Natural killer cell treated with Interleukin-12 subunit alpha and Interleukin-12 subunit beta and Interleukin-15 and Interleukin-18, amount 100 ng/mL, for 72 hours (primary cell): ENCODE measurements at places on chromosomes 11 and 22. TPM values are rescaled to one million over a fixed set of nuclear protein-coding genes. Genes with fewer than 3 reads are reported as not detected.

TUB gene
- total RNA-seq = not detected

DNA sequence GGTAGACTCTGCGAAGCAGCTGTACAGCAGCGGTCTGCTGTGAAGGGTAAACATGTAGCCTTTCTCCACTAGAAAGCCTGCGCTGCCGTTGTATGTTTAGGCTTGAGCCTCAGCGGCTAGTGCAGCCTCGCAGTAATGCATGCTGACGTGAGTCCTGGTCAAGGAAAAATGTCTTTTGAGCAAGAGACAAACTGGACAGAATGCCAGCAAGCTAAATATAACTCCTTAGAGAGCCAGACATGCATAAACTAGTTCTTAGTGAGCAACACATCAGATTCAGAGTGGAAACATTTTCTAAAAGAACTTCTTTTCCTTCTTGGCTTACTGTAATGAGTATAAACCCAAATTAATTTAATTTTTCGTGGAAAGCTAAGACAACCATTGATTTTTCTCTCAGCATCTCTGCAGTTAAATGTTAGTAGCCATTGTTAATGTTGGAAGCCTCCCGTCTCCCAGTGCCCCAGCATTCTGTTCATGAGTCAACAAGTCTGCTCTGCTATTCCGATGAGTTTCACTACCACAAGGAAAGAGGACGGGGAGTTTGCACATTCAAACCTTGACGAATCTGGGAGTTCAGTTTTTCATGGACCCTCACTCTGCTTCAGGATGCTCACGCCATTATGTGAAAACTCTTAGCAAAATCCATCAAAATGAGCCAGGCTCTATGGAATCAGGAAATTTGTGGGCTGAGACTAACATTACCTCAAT is 51.4 kb downstream of the JAM3 start:
- no peak overlapping the region for H3K27ac ChIP-seq
- DNase-seq = no peak
- H3K4me1 ChIP-seq = peaks cover 7% of the 10 kb centered on the region
- no peak overlapping the region for H3K4me3 ChIP-seq
- peaks cover 35% of the 10 kb centered on the region for H3K27me3 ChIP-seq
- no peaks in the 10 kb centered on the region for H3K36me3 ChIP-seq

- H3K4me3 ChIP-seq = no peak overlapping the region
Measured at GRCh38 chr11:35794333-35794732, 131.8 kb downstream of the TRIM44 start.

PLAAT5 gene
- total RNA-seq = 0.36 TPM

GRCh38 chr11:114082415-114082748 is 22.9 kb downstream of the ZBTB16 start:
- peak overlapping the region; percentile 47 for H3K27ac ChIP-seq
- peaks cover 90% of the 10 kb centered on the region for H3K4me1 ChIP-seq
- no peaks in the 10 kb centered on the region for H3K36me3 ChIP-seq
- H3K4me3 ChIP-seq = peak overlapping the region; percentile 54
- DNase-seq = no peak
- H3K27me3 ChIP-seq = no peaks in the 10 kb centered on the region

DNA sequence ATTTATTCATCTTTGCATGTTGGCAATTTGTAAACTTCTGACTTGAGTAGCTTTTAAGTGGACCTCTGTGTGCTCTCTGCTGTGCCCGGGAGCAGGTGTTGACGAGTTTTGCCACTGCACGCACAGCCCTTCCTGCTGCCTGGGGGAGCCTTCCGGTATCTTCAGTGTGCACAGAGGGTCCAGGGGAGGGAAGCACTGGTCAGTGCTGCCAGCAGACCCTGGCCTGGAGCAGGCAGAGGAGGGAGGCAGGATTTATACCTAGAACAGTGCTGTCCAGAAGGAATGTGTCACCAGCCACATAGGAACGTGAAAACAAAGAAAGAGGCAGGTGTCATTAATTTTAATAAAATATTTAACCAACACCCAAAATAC is 403.6 kb downstream of the TBC1D22A start:
- H3K4me1 ChIP-seq = peaks cover 2% of the 10 kb centered on the region
- H3K27me3 ChIP-seq = no peaks in the 10 kb centered on the region
- no peak overlapping the region for H3K27ac ChIP-seq

DNA sequence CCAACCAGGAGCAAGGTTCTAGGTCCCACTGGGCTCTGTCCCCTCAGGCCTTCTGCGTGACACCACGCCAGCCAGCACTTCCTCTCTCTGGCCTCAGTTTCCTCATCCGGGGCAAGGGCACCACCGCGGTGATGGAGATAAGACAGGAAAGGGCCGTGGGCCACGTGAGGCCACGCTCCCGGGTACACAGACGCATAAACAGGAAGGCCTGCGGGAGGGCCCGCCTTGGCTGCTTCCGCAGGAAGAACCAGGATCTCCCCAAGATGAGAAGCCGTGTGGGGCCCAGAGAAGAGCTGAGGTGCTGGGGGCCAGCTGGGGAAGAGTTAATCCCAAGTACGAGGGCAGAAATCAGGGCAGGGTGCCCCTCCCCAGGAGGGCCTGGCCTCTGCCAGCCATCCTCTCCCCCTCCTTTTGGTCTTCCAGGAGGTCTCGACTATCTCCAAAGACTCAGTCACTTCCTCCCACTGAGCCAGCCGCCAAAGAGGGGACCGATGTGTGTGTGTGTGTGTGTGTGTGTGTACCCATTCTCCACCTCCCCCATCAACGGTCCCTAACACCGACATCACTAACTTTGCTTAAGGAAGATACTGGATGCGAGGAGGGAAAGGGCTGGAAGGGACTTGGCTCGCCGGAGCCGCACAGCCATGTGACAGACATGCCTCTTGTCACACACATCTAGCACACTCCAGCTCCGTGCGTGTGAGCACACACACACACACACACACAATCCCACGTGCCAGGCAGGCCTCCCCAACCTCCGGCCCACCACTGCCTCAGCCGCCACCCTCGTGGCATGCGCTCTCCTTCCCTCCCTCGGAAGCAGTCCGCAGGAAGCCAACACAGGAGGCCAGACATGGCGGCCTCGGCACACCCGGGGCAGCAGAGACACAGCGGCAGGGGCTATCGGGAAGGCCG is 1.4 kb downstream of the MFNG start:
- peak overlapping the region; percentile 95 for H3K4me3 ChIP-seq
- DNase-seq = peak; percentile 91
- H3K27ac ChIP-seq = peak overlapping the region; percentile 92

DNA sequence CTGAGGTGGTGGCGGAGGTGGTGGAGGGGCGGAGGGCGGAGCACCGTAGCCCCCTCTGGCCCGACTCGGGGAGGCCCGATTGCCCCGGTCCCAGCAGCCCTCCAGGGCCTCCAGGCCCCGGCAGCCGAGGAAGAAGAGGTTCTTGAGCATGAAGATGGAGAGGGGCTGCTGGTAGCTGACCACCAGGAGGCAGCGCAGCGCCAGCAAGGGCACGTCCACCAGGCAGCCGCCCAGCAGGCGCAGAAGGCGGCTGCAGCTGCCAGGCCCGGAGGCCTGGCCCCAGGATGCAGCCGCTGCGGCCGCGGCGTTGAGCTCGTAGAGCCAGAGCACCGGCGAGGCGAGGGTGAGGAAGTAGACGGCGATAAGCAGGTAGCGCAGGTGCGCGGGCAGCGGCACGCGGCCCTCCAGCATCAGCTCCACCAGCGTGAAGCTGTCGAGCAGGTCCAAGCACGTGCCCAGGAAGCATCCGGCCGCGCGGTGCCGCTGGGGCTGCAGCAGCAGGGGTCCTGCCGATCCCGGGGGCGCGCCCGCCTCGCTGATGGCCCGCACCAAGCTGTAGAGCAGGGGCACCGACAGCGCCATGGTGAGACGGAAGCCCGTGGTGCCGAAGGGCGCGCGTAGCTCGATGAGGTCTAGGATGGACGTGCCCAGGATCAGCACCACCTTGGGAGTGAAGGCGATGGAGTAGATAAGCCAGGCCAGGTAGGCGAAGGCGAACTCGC is 1.5 kb downstream of the TMEM121B start:
- peaks cover 41% of the 10 kb centered on the region for H3K4me1 ChIP-seq
- H3K4me3 ChIP-seq = no peak overlapping the region
- H3K27me3 ChIP-seq = peaks cover 13% of the 10 kb centered on the region
- peak; percentile 56 for DNase-seq
- H3K27ac ChIP-seq = no peak overlapping the region
- no peaks in the 10 kb centered on the region for H3K36me3 ChIP-seq

GRCh38 chr11:83583757-83584366 is 297.7 kb upstream of the CCDC90B start:
- no peak overlapping the region for H3K27ac ChIP-seq
- no peaks in the 10 kb centered on the region for H3K27me3 ChIP-seq
- DNase-seq = no peak
- H3K36me3 ChIP-seq = no peaks in the 10 kb centered on the region
- no peaks in the 10 kb centered on the region for H3K4me1 ChIP-seq

TRIM29 gene
- not detected for total RNA-seq

DNA sequence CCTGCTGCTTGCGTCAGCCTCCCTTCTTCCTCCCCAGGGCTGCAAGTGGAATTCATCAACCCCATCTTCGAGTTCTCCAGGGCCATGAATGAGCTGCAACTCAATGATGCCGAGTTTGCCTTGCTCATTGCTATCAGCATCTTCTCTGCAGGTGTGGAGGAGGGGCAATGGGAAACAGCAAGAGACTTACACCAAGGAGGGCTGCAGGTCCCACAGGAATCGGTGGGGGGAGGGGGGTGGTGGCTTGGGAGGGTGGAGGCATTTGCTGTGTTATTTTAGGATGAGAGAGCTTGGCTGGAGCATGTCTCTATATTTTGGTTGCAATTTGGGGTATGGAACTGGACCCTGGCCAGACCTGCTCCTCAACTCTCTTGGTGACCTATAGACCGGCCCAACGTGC is 2.1 kb upstream of the MADD start:
- peaks cover 42% of the 10 kb centered on the region for H3K4me1 ChIP-seq
- no peaks in the 10 kb centered on the region for H3K36me3 ChIP-seq
- no peaks in the 10 kb centered on the region for H3K27me3 ChIP-seq
- peak overlapping the region; percentile 97 for H3K27ac ChIP-seq
- DNase-seq = no peak

PRCP gene
- total RNA-seq = 16.9 TPM

LRRC10B gene
- not detected for total RNA-seq

COMT gene
- total RNA-seq = 141 TPM

- peaks cover 31% of the 10 kb centered on the region for H3K4me1 ChIP-seq
- peak overlapping the region; percentile 95 for H3K27ac ChIP-seq
- DNase-seq = peak; percentile 80
- peak overlapping the region; percentile 76 for H3K4me3 ChIP-seq
- H3K27me3 ChIP-seq = no peaks in the 10 kb centered on the region
Measured at GRCh38 chr11:64204464-64204989, 2.0 kb upstream of the FERMT3 start.

GRCh38 chr22:32527756-32528155 is 53.1 kb downstream of the FBXO7 start:
- H3K4me1 ChIP-seq = no peaks in the 10 kb centered on the region
- no peak overlapping the region for H3K27ac ChIP-seq
- H3K27me3 ChIP-seq = no peaks in the 10 kb centered on the region
- no peak for DNase-seq
- H3K36me3 ChIP-seq = no peaks in the 10 kb centered on the region
- no peak overlapping the region for H3K4me3 ChIP-seq

- no peak for DNase-seq
- no peak overlapping the region for H3K4me3 ChIP-seq
- H3K27me3 ChIP-seq = no peaks in the 10 kb centered on the region
- H3K4me1 ChIP-seq = no peaks in the 10 kb centered on the region
- no peaks in the 10 kb centered on the region for H3K36me3 ChIP-seq
Measured at GRCh38 chr11:131895865-131896264, 525.5 kb downstream of the NTM start.

DNA sequence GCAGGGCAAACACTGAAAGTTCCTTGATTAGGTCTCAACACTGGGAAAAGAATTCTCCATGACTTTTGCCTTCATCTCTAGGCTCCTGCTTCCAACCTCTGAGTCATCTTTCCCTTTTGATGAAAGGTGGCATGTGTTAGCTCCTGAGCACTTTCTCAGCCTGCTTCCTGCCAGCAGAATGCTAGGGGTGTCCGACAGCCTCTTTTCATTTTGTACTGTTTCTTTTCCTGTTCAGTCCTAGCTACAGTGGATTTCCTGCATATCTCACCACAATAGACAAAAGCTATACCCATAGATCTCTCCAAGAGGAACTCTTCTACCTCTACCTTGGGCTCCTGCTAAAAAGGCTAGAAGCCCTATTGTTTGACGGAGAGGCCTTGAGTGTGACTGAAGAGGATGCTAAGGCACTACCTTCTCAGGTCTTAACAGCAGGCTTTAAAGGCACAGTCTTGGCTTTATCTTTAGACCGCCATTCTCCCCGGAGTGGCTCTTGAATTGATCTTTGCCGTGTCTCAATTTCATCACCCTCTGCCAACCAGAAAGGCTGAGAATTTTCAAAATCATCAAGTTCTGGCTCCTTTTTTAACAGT is 145.5 kb downstream of the RBFOX2 start:
- no peak overlapping the region for H3K4me3 ChIP-seq
- H3K27ac ChIP-seq = no peak overlapping the region
- peaks cover 2% of the 10 kb centered on the region for H3K4me1 ChIP-seq
- no peaks in the 10 kb centered on the region for H3K36me3 ChIP-seq

TSPAN18 gene
- total RNA-seq = 0.26 TPM

- H3K36me3 ChIP-seq = no peaks in the 10 kb centered on the region
- no peaks in the 10 kb centered on the region for H3K4me1 ChIP-seq
- no peak for DNase-seq
- H3K4me3 ChIP-seq = no peak overlapping the region
- no peak overlapping the region for H3K27ac ChIP-seq
Measured at GRCh38 chr11:123856444-123856843, 29.0 kb downstream of the TMEM225 start.

DNA sequence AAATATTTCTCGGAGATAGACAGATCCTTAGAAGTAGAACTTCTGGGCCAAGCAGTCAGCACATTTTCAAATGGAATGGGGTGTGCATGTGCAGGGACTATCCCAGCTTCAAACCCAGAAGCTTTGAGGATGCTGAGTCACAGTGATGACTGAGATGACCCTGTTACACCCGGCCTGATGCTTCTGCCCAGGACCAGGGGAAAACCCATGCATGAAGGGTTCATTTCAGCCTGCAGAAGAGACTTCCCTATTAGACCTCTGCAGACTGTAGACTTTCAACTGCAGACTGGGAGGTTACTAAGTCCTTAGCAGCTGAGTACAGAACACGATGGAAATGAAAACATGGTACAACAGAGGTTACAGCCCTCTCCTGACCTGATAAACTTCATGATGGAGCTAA is 3.6 kb upstream of the OR2AT4 start:
- peak; percentile 69 for DNase-seq
- H3K4me3 ChIP-seq = peak overlapping the region; percentile 40
- peaks cover 14% of the 10 kb centered on the region for H3K4me1 ChIP-seq
- H3K36me3 ChIP-seq = no peaks in the 10 kb centered on the region
- H3K27me3 ChIP-seq = peaks cover 39% of the 10 kb centered on the region
- peak overlapping the region; percentile 10 for H3K27ac ChIP-seq

DNA sequence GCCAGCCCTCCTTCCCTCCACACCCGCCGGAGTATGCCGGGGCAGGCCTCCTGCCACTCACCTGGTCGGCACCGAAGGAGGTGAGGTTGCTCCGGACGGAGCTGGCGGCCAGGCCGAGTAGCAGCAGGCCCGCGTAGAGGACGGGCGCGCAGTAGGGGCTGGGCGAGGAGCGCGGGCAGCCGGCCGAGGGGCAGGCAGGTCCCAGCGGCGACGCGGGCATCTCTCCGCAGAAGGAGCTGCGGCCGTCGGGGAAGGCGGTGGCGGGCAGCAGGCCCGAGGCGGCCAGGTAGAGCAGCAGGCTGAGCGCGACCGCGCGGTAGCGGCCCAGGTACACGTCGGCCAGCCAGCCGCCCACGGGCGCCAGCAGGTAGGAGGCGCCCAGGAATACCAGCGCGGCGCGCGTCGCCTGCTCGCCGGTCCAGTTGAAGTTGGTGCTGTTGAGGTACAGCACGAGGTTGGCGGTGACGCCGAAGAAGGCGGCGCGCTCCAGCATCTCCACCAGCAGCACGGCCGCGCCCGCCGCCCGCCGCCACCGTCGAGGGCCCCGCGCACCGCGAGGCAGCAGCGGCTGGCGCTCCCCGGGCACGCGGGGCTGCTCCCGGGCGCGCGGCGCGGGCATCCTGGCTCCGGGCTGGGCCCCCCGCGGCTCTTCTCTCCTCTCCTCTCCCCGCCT is 907 bp downstream of the SLC15A3 start:
- no peak overlapping the region for H3K27ac ChIP-seq
- H3K36me3 ChIP-seq = no peaks in the 10 kb centered on the region
- H3K27me3 ChIP-seq = peaks cover 11% of the 10 kb centered on the region
- no peak for DNase-seq
